Hippocampal formation (tissue), 2 donors: ENCODE measurements at places on chromosomes 2 and 18.

GRCh38 chr2:80061881-80062280 lies 242.7 kb downstream of the LRRTM1 start:
- DNase-seq: peak; percentile 31

DNA sequence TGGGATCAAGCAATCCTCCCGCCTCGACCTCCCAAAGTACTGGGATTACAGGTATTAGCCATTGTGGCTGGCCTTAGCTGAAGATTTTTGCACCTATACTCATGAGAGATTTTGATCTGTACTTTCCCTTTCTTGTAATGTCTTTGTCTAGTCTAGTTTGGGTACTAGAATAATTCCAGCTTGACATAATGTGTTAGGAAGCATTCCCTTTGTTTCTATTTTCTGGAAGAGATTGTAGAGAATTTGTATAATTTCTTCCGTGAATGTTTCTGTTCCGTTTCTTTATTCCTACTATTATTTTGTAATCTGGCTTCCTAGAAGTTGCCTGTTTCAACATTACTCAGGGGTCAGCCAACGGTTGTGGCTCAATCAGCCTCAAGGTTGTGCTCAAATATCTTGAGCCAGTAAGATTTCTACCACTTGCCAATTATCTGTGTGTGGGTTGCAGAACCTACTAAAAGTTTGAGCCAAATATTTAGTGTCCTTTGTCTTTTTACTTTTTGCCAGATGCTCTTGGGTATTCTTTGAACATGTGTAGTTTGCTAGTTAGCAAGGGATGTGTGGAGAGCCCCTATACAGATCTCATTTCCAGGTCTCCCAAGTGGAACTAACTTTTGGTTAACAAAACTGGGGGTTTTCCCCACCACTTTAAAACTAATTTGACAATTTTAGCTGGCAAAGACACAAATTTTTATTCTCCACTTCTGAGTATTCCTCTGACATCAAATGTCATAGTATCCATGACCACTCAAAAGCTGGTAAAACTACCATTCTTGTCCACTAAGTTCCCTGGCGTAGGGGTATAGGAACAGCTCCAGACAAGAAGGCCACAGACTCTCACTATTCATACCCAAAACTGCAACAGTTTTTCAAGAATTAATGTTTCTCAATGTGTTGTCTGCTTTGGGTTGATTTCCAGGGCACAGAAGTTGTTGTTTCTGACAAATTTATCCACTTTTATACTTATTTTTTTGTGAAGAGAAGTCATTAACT lies 42.8 kb upstream of the BAZ2B start:
- DNase-seq: no peak

GRCh38 chr2:134119117-134119712 lies 134.7 kb upstream of the MGAT5 start:
- no peak for DNase-seq

GRCh38 chr2:222769446-222769845 lies 91.4 kb upstream of the ACSL3 start:
- no peak for DNase-seq

DNA sequence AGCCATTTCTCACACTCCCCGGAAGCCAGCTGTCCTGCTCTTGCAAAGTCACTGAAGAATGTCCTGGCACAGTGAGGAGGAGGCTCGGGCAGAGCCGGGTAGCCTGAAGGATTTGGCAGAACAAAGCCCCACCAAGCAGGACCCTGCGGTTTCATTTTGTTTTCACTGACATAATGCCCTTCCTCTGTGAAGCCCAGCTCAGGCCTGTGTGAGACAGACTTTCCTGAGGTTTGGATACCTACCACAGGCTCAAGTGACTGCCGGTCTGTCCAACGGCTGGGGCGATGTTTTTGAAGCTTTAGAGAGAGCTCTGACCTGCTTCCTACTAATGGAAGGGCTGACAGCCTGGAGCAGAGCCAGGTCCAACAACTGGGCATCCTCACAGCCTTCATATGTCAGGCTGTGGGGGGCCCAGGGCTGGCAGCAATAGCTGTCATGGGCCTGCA lies 99.8 kb upstream of the FZD7 start:
- DNase-seq: no peak

DNA sequence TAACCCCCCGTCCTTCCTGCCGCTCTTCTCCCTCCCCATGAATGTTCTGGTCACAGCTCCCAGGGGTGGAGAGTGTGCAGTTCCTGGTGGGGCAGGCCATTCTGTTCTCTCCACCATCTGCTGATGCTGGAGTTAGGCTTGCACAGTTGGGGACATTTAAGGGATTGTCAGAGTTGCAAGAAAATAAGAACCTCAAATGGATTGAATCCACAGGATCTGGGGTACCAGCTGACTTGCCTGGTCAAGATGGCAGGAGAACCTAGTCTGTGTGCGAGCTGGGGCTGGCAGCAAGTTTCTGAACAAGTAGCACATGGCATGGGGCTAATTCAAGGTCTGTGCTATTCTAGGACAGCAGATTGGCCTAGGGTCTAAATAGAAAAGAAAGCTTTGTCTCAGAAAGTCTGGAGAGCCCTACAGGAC lies 60.8 kb upstream of the TXNDC2 start:
- no peak for DNase-seq

GRCh38 chr2:148519013-148519412 lies 125.5 kb upstream of the EPC2 start:
- no peak for DNase-seq

GRCh38 chr2:236047886-236048540 lies 120.2 kb downstream of the GBX2 start:
- DNase-seq: no peak

DNA sequence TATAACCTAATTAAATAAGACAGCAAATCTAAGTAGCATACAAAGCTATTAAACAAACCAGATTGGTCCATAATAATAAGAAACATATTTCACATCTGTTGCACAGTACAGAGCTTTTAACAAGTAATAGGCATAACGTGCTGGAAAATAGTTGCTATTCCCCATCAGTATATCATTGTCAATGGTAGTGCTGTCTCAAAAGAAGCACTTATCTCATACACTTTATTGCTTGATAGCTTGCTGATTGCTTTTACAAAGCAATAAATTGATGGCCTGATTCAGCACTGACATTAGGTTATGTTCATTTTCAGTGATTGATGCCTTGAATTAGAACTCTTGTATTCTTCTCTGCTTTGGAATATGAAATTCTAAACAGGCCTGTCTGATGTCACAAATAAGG lies 641.7 kb downstream of the CBLN2 start:
- no peak for DNase-seq

DNA sequence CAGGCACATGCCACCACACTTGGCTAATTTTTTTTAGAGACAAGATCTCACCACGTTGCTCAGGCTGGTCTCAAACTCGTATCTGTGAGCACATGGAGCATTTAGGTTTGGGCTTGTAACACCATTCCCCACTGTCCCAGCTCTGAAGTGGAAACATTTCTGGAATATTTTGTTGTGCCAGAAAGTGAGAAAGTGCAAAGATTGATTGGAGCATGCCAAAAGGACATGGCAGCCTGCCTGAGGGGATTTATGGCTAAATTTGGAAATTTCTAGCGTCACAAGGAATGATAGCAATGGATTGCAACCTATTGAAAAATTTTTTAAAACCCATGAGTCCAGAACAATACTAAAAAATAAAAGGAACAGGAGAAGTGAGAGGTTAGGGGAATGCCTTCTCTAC lies 136.8 kb downstream of the ESCO1 start:
- DNase-seq: no peak

DNA sequence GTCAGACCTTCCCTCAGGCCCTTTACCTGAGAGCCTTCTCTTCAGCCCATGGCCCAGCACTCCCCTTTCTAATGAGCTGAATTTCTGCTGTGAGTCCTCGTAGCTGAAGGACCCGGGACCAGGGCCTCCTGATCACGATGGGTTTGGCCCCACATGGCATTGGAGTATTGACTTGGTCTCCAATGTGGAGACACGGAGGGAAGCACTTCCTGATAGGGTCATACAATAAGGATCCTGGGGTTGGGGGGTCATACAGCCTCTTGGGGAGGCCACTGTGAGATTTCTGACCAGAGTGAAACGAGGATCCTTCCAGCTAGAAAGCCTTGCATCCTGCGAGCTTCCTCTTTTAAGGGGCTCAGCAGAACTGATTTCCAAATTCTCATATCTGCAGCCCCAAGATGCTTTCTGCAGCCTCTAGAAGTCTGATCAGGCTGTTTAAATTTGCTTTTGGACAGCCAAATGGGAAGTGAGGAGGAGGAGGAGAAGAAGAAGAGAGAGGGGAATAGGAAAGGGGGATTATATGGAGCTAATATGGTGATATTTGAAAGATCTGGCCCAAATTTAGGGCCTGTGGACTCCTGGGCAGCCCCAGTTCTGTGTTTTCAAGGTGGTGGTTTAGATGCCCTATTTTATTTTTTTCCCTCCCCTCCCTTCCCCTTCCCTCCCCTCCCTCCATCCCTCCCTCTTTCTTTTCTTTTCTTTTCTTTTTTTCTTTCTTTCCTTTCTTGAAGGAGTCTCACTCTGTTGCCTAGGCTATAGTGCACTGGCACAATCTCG lies 38.9 kb downstream of the RHOB start:
- DNase-seq: no peak

DNA sequence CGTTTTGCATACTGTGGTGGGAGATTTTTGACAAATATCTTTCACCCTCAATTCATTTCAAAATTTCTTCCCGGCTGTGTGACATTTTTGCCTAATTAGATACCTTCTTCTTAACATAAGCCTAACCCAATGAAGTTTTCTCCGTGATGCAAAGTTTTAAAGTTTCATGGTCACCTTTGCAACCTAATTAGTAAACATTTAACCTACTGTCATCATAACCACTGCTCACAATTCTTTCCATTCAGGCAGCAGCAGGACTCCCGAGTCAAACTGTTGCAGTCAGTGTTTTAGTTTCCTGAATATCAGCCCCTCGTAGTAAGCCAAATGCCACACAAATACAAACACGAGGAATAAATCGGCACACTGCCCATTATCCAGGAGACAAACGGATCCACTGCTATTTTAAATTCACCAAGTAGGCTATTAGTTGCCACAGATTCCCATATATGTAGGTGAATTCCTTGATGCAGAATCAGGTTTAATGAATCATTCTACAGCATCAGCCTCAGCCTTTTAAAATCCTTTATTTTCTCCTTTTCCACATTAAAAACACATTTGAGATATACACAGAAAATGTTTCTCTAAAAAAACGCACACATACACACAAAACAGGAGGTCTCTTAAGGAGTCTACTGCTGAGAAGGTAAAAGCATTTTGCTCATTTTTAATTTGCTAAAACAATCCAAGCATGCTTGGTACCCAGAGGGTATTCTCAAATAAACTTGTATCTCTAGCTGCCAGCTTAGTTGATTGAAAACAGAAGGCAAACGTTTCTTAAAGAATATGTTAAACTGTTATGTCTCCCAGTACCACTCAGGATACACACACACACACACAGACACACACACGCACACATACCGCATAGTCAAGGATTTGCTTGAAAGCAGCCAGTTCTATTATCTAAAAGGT lies 106.5 kb upstream of the KCTD1 start:
- DNase-seq: peak; percentile 72

GRCh38 chr18:63409301-63409700 lies 13.0 kb downstream of the VPS4B start:
- no peak for DNase-seq

GRCh38 chr2:201608021-201608420 lies 35.3 kb downstream of the TMEM237 start:
- DNase-seq: no peak

- no peak for DNase-seq
These were observed 56.8 kb upstream of the RASGRP3 start for GRCh38 chr2:33419581-33420200.

GRCh38 chr2:15675456-15676195 lies 84.0 kb downstream of the DDX1 start:
- no peak for DNase-seq

DNA sequence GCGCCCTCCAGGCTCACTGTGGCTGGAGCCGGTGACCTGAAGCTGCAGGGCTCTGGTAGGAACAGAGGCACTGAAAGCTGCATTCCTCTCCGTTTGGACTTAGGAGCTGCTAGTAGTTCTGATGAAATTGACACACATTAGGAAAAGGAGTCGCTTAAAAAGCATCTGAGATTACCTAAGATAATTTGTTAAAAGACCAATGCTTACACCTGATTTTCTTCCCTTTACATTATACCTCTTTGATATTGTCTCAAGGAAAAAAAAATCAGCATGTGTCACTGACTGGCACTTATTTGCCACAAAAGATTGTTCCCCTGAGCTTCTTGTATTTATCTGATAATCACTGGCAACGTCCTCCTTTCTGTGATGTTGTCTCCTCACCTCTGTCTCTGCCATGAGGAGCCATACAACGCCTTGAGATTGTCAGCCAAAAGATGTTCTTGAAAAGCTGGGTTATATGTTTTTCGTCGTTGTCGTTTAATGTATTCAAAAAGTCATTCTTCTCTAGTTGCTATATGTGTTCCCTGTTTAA lies 618 bp upstream of the CHN1 start:
- no peak for DNase-seq

DNA sequence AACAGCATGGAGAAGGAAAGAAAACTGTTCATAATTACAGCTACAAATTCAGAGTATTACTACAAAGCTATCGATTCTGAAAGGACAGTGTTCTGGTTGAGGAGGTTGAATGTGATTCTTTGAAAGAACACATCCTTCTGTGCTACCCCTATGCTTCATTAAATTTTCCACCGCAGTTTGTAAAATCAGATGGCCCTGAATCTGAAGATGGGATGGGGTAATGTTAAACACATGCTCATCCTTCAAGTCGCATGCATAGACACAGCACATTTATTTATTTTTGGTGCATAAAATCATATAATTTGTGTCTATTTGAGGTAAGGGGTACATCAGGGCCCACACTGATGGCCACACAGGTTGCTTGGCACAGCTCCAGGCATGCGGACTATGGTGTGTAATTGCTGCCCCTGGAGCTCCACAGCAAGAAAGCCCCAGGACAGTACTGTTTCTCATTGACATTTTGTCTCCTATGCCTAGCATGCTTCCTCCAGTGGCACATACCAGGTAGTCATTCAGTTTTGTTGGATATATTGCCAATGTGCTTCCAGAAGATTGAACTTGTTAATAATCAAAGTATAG lies 238.8 kb upstream of the TANK start:
- DNase-seq: no peak
